Liver (tissue), 10 donors: ENCODE measurements at places on chromosomes 7 and 10. TPM values are rescaled to one million over a fixed set of nuclear protein-coding genes. Genes with fewer than 3 reads are reported as not detected.

PLCE1 gene
- total RNA-seq, result 0.28 TPM

- no peak for DNase-seq
Observed at GRCh38 chr7:77665161-77665560, 31.1 kb upstream of the RSBN1L start.

DNA sequence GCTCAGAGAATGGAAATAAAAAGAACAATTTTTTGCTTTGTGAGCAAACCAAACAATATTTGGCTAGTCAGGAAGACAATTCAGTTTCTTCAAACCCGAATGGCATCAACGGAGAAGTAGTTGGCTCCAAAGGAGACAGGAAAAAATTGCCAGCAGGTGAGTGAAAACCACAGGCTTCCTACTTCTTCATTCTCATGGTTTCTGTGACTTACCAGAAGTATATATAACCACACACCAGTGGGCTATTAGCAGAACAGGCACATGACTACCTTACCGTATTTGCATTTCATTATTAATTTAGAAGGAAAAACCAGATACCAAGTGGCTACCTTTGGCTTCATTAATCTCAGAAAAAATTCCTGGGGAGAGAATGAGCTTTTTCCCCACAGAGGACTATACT, 8.8 kb downstream of the TDRD1 start:
- no peak for DNase-seq

GRCh38 chr10:116263870-116264655, 8.9 kb downstream of the GFRA1 start:
- DNase-seq, result no peak

OR2A1 gene
- total RNA-seq, result under 0.01 TPM

PAPSS2 gene
- total RNA-seq, result 24.3 TPM
